ENCODE measurements at places on chromosomes 3 and 15.

GRCh38 chr15:44593042-44593736, 56.2 kb downstream of the EIF3J start:
- DNase-seq: peak; percentile 12

GRCh38 chr3:72567474-72567873, 280.8 kb downstream of the SHQ1 start:
- DNase-seq: no peak

- DNase-seq: no peak
Observed at GRCh38 chr3:195543500-195544229, 540 bp upstream of the PPP1R2 start.

- DNase-seq: no peak
Observed at GRCh38 chr3:53420831-53421230, 73.5 kb upstream of the DCP1A start.

- DNase-seq: no peak
Observed at GRCh38 chr3:169295126-169295525, 368.4 kb downstream of the MECOM start.

- DNase-seq: no peak
Observed at GRCh38 chr3:38578551-38578950, 70.9 kb downstream of the SCN5A start.

DNA sequence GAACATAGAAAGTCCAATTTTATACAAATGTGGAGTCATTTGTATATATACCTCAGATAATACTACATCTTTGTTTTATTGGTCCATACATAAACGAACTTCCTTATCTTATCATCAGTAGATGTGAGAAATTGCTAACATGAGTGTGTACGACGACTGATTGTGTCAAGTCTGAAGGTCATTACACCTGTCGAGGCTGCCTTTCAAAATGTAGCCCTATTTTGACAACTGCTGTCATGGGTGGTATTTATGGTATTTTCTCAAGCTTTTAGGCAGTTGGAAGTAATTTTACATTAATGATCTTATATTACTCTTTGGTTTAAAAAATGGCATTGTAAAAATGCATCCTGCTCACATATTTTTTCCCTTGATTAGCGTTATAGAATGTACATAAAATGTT, 183.7 kb upstream of the DNAJC19 start:
- DNase-seq: no peak

DNA sequence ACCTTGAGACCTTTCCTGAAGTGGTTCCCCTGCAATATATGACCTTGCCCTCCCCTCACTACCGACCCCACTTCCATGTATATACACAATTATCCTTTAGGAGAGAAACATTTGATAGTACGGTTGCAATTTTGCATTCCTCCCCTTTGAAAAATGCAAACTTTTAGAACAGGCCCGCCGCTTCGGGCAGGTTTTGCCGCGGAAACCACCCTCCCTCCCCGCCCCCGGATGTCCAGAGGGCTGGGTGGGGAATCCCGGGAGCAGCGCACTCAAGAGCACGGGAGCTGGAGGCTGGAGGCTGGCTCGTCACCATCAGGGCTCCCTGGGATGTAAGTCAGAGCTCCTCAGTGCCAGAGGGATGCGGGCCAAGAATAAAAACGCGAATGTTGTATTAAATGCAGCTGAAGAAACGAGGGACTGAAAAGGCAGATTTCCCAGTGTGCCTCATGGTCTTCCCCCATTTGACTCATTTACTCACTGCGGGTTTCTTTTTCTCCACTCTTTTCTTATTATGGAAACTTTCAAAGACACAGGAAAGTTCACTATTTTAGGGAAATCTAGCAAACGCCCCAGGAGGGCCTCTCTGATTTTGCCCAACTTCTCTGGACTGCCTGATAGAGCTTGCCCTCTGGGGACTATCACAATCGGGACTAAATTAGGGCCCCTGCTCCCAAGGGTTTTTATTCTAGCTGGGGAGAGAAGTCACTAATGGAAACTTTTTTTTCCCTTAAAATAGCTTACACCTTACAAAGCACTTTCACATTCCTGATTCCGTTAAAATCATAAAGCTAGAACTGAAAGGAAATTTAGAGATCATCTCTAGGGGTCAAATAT, 2.9 kb upstream of the USP3 start:
- peak; percentile 85 for DNase-seq

- no peak for DNase-seq
Observed at GRCh38 chr3:66392512-66392911, 108.3 kb downstream of the LRIG1 start.

- no peak for DNase-seq
Observed at GRCh38 chr3:126490619-126491018, 14.9 kb upstream of the ZXDC start.

- no peak for DNase-seq
Observed at GRCh38 chr3:119639494-119640350, 20.7 kb downstream of the POPDC2 start.
